ENCODE measurements at places on chromosomes 6 and 20.

DNA sequence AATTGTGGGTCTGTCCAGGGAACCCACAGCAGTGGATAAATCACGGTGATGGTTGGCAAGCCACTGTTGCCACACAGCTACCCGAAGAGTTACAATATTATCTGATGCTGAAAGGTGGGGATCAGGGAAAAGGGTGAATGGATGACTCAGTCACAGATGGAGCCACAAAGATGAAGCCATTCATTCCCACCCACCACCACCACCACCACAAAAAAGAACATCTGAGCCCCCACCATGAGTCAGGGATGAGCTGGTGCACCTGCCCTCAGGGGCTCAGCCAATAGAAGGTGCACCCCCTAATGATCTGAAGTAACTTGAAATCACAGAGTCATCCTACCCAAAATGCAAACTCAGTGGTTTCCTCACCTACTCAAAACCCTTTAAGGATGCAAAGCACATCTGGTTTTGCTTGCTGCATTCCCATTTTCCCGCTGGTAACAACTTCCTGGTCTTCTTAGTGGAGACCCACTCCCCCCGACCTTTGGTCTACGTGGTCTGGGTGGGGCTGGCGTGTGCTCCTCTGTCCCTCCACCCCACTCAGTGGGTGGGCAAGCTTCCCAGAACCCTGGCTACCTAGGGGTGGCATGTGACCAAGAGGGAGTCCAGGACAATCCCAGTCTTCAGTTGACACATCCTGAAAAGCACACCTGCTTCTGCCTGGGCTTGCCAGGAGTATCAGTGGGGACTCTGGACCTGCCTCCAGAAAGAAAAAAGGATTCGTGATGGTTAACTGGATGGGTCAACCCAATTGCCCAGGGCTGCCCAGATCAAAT, 125.5 kb downstream of the ANKRD60 start:
- no peak overlapping the region for H3K4me3 ChIP-seq
- H3K36me3 ChIP-seq = no peaks in the 10 kb centered on the region
- H3K4me1 ChIP-seq = no peaks in the 10 kb centered on the region
- peaks cover 18% of the 10 kb centered on the region for H3K27me3 ChIP-seq
- H3K27ac ChIP-seq = no peak overlapping the region
- DNase-seq = peak; percentile 48

DNA sequence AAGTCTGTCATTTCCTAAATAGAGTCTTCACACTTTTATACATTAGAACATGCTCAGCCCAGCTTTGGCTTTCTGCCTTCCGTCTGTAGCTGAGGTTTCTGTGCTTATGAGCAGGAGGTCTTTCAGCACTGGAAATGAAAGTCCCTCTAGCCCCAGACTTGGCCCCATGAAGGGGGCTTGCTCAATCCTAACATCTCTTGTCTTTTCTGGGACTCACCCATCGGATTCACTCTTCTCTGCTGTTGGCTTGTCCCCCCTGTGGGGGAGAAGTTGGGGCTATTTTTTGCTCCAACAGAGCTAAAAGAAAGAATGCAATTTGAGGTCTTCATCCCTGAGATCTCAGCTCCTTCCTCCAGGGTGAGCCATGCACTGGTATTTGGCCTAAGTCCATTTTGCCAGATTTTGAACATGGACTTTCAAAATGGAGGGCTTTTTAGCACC, 177.7 kb downstream of the MRPL14 start:
- no peaks in the 10 kb centered on the region for H3K4me1 ChIP-seq
- H3K36me3 ChIP-seq = no peaks in the 10 kb centered on the region
- H3K4me3 ChIP-seq = no peak overlapping the region
- DNase-seq = no peak

DNA sequence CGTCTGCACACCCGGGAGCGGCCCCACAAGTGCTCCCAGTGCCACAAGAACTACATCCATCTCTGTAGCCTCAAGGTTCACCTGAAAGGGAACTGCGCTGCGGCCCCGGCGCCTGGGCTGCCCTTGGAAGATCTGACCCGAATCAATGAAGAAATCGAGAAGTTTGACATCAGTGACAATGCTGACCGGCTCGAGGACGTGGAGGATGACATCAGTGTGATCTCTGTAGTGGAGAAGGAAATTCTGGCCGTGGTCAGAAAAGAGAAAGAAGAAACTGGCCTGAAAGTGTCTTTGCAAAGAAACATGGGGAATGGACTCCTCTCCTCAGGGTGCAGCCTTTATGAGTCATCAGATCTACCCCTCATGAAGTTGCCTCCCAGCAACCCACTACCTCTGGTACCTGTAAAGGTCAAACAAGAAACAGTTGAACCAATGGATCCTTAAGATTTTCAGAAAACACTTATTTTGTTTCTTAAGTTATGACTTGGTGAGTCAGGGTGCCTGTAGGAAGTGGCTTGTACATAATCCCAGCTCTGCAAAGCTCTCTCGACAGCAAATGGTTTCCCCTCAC, 21.0 kb downstream of the PRDM1 start:
- H3K36me3 ChIP-seq = peaks cover 16% of the 10 kb centered on the region
- peaks cover 32% of the 10 kb centered on the region for H3K4me1 ChIP-seq
- no peak overlapping the region for H3K4me3 ChIP-seq
- peaks cover 10% of the 10 kb centered on the region for H3K27me3 ChIP-seq
- no peak overlapping the region for H3K27ac ChIP-seq
- DNase-seq = no peak

DNA sequence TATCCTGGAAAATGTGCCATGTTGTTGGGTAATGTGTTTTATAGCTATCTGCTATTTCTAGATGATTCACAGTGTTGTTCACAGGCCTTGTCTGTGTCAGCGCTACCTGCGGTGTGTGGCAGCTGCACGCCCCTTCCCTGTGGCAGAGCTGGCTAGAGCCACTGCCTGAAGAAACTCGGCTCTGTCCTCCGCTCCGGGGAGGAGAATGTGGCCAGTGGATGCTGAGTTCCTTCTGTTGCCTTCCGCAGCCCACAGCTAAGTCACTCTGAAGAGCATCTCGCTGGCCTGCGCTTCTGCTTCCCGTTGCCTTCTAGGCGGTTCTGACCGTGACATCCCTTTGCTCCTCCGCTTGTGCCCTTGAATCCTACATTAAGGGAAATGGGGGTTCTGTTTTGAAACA, 135.1 kb downstream of the PLG start:
- no peak overlapping the region for H3K4me3 ChIP-seq
- no peak overlapping the region for H3K27ac ChIP-seq
- H3K36me3 ChIP-seq = no peaks in the 10 kb centered on the region
- no peaks in the 10 kb centered on the region for H3K27me3 ChIP-seq

DNA sequence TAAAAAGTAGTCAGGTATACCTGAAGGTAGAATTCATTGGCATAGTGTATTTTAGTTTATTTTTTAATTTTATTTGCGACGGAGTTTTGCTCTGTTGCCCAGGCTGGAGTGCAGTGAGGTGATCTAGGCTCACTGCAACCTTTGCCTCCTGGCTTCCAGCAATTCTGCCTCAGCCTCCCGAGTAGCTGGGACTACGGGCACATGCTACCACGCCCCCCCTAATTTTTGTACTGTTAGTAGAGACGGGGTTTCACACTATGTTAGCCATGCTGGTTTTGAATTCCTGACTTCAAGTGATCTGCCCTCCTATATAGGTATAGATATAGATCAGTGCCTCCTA, 102.8 kb upstream of the PRSS16 start:
- H3K36me3 ChIP-seq = peaks cover 1% of the 10 kb centered on the region
- no peak overlapping the region for H3K27ac ChIP-seq
- H3K4me3 ChIP-seq = peak overlapping the region; percentile 48
- H3K27me3 ChIP-seq = no peaks in the 10 kb centered on the region
- peaks cover 25% of the 10 kb centered on the region for H3K4me1 ChIP-seq
- DNase-seq = no peak

Data from activated naive CD4-positive, alpha-beta T cell treated with anti-CD3 and anti-CD28 coated beads for 36 hours (primary cell).